Activated CD4-positive, alpha-beta T cell treated with anti-CD3 and anti-CD28 coated beads, Interleukin-2, amount 50 U/mL, for 1 hour (primary cell): ENCODE measurements at places on chromosomes 6 and 20.

- DNase-seq = no peak
Measured at GRCh38 chr6:108097882-108098281, 23.3 kb upstream of the OSTM1 start.

- DNase-seq = no peak
Measured at GRCh38 chr20:19743640-19743995, 14.4 kb upstream of the RIN2 start.

GRCh38 chr6:141996823-141997222 lies 135.9 kb upstream of the GJE1 start:
- DNase-seq = no peak

DNA sequence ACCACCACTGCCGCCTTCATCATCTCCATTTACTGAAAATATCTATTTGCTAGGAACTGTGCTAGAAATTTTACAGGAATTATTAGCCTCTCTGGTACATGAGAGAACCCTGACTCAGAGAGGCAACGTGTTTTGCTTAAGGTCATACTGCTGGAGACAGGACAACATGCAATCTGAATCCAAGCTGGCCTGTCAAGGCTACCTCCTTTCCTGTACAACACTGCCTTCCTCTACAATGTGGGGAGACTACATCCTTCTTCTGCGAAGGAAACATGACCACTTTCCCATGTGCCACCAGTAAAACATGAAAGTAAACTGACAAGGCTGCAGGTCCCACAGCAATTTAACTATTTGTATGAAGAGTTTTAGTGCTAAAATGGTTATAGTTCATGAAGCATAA lies 200.9 kb downstream of the BACH2 start:
- DNase-seq = no peak

DNA sequence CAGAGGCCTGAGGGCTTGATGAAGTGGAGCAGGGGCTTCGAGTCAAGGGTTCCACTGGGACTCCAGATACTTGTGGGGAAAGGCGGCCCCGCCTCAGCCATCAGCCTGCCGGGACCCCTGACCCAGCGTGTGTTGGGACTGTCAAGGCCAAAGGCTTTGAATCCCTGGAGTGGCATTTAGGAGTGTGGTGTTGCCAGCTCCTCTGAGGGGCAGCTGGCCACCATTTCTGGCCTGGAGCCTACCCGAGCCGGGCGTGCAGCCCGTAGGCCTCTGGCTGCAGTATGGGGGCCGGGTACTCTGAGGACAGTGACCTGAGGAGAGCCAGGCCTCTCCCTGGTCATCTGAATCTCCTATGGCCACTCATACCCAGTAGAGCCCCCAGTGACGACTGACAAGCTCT lies 40.0 kb downstream of the RRBP1 start:
- DNase-seq = no peak

GRCh38 chr20:9496155-9496554 lies 18.2 kb upstream of the LAMP5 start:
- DNase-seq = no peak

DNA sequence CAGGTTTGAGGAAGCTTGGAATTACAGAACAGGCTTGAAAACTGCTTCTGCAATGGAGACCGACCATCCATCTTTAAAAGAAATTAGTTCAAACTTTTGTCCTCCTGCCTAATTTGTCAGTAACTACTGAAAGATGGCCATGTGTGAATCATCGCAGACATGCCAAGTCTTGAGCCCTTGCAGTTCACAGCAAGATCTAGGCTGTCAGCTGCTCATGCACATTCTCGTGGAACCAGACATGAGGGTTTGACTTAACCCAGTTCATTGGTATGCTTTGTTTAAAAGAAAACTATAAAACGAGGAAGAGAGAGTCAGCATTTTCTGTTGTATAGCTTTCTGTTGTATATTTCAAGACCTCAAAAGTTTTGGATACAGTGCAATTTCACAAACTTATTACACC lies 74.0 kb upstream of the SAMD5 start:
- no peak for DNase-seq

- no peak for DNase-seq
Measured at GRCh38 chr20:60897976-60898375, 354.1 kb upstream of the CDH4 start.

DNA sequence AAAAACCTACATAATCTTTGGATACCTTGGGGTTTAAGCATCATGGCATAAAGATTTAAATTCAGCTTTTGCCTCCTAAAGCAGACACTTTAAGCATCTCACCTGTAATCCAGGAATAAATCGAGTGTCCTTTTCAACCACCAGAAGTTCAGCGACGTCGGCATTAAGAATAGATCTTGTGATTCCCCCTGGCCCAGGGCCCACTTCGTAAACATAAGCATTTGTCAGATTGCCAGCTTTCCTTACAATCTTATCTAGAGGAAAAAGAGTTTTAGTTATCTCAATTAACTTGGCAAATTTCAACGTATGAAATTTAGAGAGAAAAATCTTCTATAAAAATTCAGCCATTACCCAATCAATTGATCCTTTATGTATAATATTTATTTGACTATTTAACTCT lies 3.2 kb downstream of the TFB1M start:
- DNase-seq = no peak

GRCh38 chr6:40779409-40779808 lies 192.2 kb upstream of the LRFN2 start:
- DNase-seq = no peak

DNA sequence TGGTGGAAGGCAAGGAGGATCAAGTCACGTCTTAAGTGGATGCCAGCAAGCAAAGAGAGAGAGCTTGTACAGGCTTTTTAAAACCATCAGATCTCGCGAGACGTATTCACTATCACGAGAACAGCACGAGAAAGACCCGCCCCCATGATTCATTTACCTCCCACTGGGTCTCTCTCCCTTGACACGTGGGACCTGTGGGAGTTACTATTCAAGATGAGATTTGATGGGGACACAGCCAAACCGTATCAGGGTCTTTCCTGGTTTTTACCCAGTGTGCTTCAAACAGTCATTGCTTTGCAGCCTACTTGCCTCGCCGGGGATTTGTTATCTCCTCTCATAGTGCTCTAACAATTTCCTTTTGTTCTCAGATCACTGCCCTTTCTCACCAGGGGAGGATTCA lies 108.2 kb downstream of the UST start:
- no peak for DNase-seq

- DNase-seq = no peak
Measured at GRCh38 chr6:36809941-36810803, 29.1 kb downstream of the CPNE5 start.

DNA sequence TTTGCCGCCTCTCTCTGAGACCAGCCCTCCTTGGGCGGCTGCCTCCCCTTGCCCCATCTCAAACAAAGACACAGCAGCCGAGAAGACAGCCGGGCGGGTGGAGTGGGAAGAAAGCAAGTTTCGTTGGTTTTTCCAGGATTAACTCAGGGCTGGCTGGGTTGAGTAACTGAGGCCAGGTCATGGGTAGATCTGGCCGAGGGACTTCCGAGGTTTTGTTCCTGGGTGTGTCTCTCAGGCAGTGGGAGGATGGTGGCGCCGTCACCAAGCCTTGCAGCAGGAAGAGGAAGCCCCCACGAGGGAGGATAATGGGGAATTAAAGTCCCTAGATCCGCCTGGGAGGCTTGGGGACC lies 167.2 kb downstream of the TTLL2 start:
- no peak for DNase-seq

DNA sequence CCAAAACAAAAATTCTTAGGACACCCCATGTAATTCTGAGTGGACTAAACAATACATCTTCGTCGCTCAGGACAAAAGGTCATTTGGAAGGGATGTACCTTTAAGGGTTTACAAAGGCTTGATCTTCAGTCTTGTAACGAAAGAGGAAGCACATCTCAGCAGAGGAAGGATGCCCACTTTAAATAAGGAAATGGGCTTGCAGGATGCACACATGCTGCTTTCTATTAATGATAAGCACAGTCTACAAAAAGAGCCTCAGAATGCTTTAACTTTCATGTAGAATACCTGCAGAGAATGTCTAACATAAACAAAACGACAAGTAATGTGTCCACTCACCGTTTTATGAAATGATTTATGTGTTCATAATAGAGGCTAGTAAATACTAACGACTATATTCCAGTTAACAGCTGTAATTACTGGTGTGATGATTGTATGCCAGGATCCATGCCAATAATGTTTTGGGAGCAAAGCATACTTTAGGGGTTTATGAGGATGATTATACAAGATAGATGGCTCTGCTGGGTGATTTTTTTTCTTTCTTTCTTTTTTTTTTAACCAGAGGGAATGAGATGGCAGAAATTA lies 216.9 kb downstream of the GMDS start:
- no peak for DNase-seq

GRCh38 chr6:5771759-5772390 lies 234.8 kb downstream of the NRN1 start:
- no peak for DNase-seq

- no peak for DNase-seq
Measured at GRCh38 chr20:18428490-18429173, 38.2 kb downstream of the DZANK1 start.

DNA sequence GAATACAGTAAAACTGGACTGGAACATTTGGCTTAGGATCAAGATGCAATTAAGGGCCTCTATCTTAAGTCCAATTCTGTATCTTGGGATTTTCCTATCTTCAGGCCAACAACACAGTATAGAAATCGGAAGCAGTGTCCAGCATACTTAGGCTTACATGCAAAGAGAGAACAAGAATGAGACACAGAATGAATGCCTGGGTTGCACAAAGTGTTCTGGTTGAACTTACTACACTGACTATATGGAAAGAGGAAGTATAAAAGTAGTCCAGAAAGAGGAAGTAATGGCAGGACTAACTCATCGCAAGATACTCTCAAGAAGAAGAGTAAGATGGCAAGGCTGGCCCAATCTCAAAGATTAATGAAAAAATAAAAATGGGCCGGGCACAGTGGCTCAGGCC lies 87.6 kb downstream of the BTBD9 start:
- DNase-seq = no peak

GRCh38 chr6:93779086-93779841 lies 359.9 kb upstream of the EPHA7 start:
- DNase-seq = no peak

DNA sequence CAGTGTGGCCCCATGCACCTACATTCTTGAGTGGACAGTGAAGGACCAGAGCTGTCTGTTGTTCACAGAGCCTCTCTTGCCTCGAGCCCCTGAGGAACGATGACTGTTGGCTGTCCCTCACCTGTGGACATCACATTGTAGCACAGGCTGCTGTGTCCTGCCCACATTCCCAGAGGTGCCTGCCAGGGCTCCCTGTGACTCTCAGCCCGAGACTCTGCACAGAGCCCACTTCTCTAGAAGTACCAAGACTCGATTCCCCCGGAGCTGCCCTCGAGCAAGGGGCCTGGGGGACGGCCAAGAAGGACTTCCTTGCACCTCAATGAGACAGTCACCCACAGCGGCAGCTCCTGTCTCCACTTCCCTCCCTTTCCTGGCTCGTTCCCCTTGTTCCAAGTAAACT lies 28.6 kb upstream of the DLGAP4 start:
- DNase-seq = no peak

DNA sequence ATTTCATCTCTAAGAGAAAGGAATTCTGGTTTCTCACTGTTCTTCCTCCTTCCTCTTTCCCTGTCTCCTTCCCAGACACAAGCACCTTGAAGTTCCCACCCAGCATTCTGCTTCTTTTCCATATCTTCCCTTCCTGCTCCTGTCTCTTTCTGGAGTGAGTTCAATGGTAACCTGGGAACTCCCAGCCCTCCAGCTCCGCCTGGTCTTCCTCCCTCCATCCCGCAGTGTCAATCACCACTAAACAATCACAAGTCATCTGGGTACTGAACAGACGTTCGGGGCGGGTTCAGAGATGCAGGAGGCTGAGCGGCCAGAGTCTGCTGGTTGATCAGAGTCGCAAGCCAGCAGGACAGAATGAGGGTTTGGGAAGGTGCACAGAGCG lies 7.7 kb downstream of the TTBK1 start:
- no peak for DNase-seq

DNA sequence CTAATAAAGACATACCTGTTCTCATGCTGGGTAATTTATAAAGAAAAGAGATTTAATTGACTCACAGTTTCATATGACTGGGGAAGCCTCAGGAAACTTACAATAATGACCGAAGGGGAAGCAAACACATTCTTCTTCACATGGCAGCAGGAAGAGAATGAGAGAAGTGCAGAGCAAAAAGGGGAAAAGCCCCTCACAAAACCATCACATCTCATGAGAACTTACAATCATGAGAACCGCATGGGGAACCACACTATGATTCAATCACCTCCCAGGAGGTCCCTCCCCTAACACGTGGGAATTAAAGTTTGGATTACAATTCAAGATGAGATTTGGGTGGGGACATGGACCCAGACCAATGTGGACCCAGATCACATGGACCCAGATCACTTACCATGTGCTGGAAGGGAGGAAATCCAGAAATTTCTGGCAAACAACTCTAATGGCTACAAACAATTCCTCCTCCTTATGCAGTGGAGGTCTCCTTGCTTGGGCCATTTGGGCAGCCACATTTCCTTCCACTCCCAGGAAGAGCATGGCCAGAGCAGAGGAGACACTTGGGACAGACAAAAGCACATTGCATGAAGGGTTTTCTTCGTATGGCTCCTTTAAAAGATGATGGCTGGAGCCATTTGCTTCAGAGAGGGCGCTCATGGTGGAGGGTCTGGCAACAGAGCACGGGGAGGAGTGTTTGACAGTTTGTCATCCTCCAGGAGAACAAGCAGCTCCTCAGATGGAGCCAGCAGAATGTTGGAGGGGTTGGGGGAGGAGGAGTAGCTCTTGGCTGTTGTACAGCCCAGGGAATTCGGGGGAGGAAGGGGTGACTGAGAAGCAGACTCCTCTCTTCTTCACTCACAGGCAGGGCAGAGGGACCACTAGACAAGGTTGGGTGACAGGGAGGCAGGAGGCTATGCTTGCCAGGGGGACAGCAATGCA lies 30.4 kb downstream of the SERPINB9 start:
- no peak for DNase-seq

DNA sequence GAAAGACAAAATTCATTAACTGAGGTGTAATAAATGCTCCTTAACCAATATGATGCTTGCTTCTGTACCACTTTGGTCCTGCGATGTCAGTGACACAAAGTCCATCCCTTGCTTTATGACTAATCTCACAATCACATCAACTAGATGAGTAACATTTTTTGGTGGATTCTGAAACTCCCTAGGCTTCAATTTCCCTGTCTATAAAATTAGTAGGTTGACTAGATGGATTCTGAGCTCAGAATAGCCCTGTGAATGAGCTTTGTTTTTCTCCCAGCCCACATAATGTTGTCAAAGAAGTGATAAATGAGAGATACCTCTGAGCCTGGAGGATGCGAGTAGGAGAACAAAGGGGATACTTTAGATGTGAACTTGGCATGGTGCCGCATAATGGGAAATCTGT lies 9.1 kb downstream of the TXLNB start:
- DNase-seq = no peak

DNA sequence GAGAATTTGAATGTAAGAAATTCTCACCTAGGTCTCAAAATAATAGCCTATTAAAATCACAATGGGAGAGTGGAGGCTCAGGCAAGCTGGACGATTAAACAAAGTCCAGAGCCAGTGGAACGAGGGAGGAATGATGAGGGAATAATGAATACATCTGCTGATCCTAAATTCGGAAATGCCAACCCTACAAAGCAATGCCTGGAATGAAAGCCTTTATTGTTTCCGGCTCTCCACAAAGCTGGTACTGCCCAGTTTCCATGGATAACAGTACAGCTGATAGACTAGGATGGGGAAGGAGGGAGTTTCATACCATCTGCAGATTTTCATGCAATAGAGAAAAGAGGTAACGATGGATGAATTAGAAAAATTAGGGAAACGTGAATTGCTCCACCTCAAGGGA lies 356.1 kb downstream of the CBLN4 start:
- no peak for DNase-seq
